ENCODE measurements at places on chromosomes 12 and 14.

- DNase-seq = no peak
Measured at GRCh38 chr14:55399852-55400251, 11.8 kb downstream of the ATG14 start.

- no peak for DNase-seq
Measured at GRCh38 chr12:14275886-14276285, 89.6 kb upstream of the ATF7IP start.

DNA sequence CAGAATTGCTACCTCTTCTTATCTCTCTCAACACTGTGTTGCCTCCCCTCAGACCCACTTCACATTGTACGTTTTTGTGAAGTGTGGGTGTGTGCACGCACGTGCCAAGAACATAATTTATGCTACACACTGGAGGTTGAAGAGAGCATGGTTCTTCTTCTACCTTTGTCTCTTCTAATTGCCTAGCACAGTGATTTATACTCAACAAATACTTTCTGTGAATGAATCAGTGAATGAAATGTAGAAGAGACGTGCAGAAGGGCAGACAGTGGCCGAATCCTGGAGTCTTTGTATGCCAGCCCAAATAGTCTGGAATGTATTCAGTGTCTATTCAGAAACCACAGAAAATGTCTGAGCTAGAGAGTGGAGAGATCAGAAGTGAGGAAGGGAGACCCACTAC is 4.6 kb upstream of the SAMD4A start:
- DNase-seq = no peak

- DNase-seq = no peak
Measured at GRCh38 chr14:79043194-79043889, 873.2 kb downstream of the NRXN3 start.

DNA sequence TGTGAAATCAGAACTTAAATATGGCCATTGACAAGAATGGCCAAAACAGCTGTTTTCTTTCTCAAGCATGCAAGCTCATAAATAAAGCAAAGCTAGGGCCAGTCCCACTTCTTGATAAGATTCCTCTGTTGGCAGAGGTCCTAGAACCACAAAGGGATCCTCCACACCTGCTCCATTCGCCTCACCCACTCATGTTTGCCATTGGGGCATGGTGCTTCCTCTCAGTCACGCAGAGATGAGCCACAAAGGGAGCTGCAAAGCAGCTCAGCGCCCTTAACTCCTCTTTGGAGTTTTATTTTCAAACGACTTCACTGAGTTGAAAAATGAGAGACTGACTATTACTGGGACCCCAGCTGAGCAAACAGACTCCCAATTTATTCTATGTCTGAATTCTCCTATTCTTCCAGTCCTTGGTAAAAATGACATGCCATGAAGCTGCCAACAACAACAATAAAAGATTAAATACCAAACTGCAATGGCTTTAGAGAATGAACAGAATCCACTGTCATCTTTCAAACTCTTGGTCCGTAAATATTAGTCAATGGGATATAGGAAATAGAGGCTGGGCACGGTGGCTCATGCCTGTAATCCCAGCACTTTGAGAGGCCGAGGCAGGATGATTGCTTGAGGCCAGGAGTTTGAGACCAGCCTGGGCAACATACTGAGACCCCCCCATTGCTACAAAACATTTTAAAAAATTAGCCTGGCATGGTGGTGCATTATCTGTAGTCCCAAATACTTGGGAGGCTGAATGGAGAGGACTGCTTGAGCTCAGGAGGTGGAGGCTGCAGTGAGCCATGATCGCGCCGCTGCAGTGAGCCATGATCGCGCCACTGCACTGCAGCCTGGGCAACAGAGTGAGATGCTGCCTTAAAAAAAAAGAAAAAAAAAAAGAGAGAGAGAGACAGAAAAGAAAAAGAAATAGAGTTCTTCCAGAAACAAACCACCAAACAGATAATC is 16.4 kb downstream of the MANSC1 start:
- no peak for DNase-seq

- DNase-seq = no peak
Measured at GRCh38 chr12:45509187-45509586, 220.3 kb upstream of the ARID2 start.

DNA sequence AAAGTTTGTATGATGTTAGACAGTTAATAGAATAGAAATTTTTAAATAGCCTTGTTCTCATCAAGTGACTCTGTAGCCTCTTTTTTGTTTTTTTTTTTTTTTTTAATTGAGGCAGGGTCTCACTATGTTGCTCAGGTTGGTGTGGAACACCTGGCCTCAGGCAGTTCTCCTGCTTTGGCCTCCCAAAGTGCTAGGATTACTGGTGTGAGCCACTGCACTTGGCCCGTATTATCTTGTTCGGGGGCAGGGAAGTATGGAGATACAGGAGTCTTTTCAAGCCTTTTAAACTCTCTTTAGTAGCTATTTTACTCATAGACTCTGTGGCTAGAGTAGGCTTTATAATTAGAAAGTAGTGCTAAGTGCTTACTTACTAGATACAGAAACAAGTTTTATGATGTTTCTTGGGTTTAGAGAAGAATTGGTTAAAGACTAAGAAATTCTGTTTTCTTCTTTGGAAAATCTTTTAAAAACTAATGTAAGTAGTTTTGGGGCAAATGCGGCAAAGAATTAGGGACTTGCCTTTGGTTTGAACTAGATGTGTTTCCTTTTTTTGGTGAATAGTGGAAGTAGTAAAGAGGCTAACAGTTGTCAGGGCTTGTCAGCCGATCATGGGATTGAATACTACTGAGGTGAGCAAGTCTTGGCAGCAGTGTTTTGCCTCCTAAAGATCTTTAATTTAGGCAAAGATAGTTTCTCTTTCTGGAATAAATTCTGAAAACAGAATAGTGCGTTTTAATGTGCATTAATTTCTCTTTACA is 31.3 kb downstream of the FBXO34 start:
- DNase-seq = no peak

DNA sequence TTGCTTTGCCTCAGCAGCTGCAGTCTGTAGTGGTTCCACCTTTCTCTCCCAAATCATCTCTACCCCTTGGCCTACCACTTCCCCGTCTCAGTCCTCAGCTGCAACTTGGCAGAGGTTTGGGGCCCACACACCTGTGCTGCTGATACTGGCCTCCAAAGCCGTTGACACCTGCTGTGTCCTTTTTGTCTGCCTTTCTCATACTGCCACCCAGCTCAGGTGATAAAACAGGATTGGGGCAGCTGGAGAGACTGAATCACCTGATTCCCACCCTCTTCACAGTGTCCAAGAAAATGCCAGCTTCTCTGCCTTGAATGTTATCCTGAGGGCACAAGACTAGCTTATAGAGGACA is 103.7 kb downstream of the ETV6 start:
- DNase-seq = no peak

DNA sequence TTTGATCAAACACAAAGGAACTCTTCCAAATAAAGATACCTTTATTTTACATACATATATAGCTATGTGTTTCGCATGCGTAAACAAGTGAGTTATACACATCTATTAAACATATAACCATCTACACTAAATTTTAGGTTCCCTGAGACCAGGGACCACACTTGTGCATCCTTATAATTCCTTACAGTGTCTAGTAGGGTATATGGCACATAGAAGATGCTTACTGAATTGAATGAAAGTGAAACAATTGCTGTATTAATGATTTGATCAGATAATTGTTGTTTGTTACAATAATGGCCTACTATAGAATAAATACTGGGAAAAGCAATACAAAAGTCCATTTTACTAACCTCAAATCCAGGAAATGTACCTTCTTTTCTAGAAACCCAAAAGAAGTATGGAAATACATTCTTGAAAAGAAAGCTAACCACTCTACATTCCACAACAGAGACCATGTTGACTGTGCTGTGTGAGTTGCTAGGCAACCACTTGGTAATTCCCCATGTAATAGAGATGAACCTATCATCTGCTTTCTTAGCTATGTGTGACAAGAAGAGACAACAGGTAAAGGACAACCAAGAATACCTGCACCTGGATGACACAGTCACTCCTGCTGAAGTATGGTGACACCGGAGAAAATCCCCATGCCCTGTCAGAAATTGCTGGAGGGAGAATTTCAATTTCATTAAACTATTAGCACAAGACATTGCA is 11.9 kb upstream of the CIPC start:
- DNase-seq = no peak

DNA sequence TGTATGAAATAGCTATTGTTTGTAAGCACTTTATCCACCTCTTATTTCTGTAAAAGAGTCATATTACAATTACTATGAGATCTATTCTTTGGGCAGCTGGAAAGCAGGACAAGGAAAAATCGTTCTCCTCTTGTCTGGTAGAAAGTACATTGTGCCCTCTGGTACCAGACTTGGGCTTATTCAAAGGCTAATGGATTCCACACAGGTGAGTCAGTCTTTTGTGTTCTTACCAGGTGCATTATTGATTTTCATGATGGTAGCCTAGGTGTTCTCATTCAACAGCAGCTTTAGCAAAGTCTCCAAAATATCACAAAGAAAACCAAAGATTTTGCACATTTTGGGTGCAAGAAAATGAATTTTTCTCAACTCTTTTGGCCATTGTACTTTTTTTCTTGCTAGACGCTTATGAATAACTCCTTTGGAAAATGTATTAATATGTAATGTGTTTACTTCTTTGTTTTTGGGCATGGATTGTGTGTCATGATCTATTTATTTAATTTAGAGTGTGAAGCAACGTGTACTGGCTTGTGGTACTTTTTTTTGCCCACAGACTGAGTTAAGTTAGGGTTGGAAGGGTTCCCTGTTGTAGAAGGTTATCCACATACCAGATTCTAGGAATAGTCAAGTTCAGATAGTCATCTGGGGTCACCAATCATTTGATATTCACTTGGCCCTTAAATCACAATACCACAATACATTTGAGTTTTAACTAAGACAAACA is 26.2 kb downstream of the MNAT1 start:
- DNase-seq = no peak

DNA sequence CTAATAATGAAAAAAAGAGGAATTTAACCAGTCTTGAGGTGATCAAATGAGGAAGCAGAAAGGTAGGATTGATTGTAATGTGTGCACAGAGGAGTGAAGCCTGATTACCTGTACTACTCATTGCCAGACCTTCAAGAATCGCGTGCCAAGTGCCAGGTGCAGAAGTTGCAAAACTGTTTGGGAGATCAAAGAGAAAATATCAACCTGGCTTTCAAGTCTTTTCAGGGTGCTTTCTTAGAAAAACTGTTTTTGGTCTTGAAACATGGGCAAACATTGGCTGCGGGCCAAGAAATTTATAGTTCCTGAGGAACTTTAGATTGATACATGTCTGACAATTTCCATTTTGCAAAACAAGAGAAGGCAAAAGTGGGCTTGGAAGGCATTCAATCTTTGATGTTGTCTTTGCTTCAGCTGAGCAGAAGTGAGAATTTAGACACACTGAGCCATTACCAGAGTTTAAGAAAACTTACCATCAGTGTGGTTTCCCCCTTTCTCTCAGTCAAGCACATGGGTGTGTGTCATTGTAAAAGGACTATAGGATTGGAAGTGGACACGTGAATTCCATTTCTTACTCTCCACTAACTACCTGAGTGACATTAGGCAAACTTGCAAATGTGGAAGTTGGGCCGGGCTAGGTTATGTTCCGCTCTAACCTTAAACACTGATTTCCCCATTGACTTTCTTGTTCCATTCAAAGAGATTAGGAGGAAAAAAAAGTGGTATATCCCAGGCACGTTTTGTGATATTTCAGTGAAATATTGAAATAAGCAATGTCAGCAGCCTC is 486.2 kb downstream of the DIO2 start:
- DNase-seq = no peak

DNA sequence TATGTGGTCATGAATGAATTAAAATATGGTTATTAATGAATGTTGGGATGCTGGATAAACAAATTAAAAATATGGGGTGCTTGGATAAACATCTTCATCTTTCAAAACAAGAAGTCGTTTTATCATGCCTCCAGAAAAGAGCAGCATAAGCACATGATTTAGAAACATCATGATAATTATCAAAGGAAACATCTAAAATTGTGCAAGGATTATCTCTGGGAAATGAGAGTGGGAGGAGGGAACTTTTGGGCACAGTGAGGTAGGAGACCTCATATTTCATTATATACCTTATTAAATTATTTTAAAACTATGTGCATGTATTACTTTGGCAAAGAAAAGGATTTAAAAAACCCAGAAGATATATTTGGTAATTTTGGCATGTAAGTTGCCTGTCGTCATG is 8.9 kb downstream of the C3AR1 start:
- DNase-seq = no peak

DNA sequence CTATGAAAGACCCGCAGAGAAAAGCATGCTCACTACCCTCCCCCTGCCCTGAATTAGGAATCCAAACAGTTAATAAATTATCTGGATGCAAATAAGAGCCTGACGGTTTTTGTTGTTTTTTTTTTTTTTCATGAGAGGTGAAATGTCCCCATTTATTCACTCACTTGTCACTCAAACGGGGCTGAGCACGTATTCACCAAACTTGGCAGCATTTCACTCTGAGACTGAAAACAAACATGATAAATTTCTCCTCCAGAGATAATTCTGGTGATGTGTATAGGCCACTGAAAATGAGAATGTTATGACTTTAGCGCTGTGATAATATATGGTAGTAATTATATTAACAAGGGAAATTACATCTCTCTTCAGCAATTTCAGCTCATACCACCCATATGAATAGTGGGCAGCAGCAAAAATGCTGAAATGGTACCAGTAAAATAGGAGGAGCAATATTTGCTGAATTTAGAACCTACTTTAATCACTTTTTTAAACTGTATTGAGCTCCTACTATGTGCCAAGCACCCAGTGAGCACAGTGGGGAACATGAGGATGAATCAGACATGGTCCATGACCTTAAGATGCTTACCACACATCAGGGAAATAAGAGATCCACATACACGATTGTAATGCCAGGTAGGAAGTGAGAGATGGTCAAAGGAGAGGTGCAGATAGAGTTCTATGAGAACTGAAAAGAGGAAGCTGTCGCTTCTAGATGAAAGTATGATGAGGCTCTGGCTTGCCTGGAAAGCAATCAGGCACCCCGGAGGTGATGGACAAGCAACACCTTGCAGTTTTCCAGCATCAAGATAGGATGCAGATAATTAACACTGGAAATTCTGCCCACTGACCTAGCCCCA is 286.5 kb upstream of the TMPO start:
- no peak for DNase-seq

- no peak for DNase-seq
Measured at GRCh38 chr12:96878704-96879103, 28.4 kb upstream of the NEDD1 start.

GRCh38 chr12:110270125-110270962 is 10.7 kb upstream of the ATP2A2 start:
- DNase-seq = no peak

DNA sequence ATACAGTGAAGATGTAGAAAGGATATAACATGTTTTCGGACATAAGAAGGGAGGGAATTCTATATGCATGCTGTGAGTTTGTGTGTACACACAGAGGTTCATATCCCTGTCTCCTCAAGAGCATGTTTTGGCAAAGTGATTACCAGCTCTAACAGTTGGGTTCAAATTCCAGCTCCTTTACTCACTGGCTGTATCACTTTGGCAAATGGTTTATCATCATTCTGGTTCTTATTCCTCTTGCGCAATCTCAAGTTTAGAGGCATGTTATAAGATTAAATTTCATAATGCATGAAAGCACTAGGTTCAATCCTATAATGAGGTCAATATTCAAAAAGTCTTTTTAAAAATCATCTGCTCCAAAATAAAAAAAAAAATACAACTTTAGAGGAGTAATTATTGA is 107.7 kb upstream of the LRFN5 start:
- DNase-seq = no peak

GRCh38 chr12:123445388-123446332 is 9.2 kb upstream of the RILPL2 start:
- no peak for DNase-seq
